Metanephros (tissue), 2 donors: ENCODE measurements at places on chromosomes 6 and 20. TPM values are rescaled to one million over a fixed set of nuclear protein-coding genes. Genes with fewer than 3 reads are reported as not detected.

EDN1 gene
- 7.4 TPM for total RNA-seq

UNC5CL gene
- 14.6 TPM for total RNA-seq

GABRR1 gene
- 2.0 TPM for total RNA-seq

TRAPPC3L gene
- total RNA-seq: 0.06 TPM

E2F1 gene
- 6.0 TPM for total RNA-seq

PNPLA1 gene
- 1.1 TPM for total RNA-seq

CCNC gene
- 45.7 TPM for total RNA-seq

BTNL2 gene
- total RNA-seq: not detected

GLP1R gene
- total RNA-seq: 0.82 TPM

PROCR gene
- 22.4 TPM for total RNA-seq
